ENCODE measurements at places on chromosomes 4 and X. TPM values are rescaled to one million over a fixed set of nuclear protein-coding genes. Genes with fewer than 3 reads are reported as not detected.
A peak's percentile ranks its signal among the peaks of the same experiment; 100 is the strongest.

KIAA0232 gene
- total RNA-seq: 47.4 TPM

AIFM1 gene
- 50.0 TPM for total RNA-seq

GRIA2 gene
- 0.36 TPM for total RNA-seq

PTCHD1 gene
- total RNA-seq: 16.0 TPM

REPS2 gene
- 12.7 TPM for total RNA-seq

PABPC1L2A gene
- not detected for total RNA-seq

CSN1S1 gene
- not detected for total RNA-seq

RASGEF1B gene
- total RNA-seq: 15.4 TPM

GPR173 gene
- 0.38 TPM for total RNA-seq

MAGEA12 gene
- not detected for total RNA-seq

DNA sequence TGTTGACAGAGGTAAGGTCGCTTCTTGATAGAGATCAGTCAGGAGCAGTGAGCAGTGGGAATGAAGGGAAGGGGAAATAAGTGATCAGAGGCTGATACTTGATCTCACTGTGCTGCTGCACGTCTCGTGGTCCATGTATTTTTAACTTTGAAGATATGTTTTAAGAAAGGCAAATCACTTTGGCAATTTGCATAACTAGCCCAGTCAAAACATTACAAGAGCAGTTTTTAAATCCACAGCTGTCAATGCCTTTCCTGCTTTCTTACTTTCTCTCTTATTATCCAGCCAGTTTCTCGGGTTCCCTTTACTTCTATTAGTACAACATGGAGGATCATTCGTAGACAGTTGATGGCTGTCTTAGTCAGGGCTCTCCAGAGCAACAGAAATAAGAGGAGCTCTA is 472.8 kb downstream of the TMA16 start:
- no peak for DNase-seq

GRCh38 chr4:129966175-129966574 is 870.2 kb downstream of the C4orf33 start:
- no peak for DNase-seq

DNA sequence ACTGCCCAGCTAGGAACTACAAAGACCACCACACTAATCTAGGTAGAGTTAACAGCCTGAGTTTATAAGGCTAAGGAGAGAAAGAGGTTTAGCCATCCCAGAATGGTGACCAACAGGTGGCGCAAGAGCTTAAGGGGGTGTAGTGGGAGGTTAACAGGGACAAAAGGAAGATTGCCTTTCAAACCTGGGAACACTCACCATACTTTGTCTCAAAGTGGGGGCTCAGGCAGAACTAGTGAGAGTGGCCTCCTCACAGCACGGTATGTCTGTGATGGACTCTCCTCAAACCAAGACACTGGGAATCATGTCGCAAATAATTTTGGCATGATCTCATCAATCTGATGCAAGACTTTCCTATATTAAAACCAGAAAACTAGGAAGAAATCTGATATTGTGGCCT is 23.4 kb downstream of the CCNI start:
- no peak for DNase-seq

DNA sequence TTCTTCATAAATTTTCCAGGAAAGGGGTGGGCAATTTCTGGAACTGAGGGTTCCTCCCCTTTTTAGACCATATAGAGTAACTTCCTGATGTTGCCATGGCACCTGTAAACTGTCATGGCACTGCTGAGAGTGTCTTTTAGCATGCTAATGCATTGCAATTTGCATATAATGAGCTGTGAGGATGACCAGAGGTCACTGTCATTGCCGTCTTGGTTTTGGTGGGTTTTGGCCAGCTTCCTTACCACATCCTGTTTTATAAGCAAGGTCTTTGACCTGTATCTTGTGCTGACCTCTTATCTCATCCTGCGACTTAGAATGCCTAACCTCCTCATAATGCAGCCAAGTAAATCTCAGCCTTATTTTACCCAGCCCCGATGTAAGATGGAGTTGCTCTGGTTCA is 577.8 kb downstream of the NLGN4X start:
- DNase-seq: no peak

GRCh38 chrX:149470955-149471354 is 34.2 kb downstream of the IDS start:
- peak; percentile 69 for DNase-seq

DNA sequence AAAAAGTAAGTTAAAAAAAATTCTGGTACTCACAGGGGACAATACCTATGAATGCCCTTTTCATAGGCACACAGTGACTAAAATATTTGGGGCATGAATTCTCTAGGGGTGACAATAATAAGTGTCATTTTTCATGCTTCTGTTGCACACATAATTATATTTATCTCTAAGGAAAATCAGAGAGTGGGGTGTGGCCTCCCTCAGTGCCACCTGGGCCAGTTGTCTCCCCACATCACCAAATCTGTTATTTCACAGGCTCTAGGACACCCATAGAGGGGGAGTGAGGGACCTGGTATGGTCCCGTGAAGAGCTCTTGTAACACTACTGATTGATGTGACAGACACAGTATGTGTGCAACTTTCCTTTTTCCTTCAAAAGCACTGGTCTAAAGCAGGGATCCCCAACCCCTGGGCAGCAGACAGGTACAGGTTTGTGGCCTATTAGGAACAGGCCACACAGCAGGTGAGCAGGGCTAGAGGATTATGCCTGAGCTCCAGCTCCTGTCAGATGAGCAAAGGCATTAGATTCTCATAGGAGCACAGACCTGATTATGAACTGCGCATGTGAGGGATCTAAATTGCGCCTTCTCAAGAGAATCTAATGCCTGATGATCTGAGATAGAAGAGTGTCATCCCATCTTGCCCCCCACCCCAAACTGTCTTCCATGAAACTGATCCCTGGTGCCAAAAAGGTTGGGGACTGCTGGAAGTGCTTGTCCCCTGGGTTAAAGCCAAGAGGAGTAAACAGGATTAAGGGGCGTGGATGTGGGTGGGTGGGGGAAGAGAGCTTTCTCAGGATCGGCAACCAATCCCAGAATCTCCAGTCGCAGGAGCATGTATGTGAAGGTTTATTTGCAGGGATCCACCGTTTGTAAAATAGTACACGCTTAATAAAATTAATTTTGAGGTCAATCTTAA is 856 bp downstream of the SLC9B1 start:
- peak; percentile 35 for DNase-seq

- no peak for DNase-seq
Measured at GRCh38 chr4:38516190-38516589, 147.8 kb upstream of the KLF3 start.

- DNase-seq: no peak
Measured at GRCh38 chr4:182555997-182556418, 312.8 kb downstream of the TENM3 start.

GRCh38 chr4:76212851-76213414 is 691 bp downstream of the SCARB2 start:
- DNase-seq: peak; percentile 60

DNA sequence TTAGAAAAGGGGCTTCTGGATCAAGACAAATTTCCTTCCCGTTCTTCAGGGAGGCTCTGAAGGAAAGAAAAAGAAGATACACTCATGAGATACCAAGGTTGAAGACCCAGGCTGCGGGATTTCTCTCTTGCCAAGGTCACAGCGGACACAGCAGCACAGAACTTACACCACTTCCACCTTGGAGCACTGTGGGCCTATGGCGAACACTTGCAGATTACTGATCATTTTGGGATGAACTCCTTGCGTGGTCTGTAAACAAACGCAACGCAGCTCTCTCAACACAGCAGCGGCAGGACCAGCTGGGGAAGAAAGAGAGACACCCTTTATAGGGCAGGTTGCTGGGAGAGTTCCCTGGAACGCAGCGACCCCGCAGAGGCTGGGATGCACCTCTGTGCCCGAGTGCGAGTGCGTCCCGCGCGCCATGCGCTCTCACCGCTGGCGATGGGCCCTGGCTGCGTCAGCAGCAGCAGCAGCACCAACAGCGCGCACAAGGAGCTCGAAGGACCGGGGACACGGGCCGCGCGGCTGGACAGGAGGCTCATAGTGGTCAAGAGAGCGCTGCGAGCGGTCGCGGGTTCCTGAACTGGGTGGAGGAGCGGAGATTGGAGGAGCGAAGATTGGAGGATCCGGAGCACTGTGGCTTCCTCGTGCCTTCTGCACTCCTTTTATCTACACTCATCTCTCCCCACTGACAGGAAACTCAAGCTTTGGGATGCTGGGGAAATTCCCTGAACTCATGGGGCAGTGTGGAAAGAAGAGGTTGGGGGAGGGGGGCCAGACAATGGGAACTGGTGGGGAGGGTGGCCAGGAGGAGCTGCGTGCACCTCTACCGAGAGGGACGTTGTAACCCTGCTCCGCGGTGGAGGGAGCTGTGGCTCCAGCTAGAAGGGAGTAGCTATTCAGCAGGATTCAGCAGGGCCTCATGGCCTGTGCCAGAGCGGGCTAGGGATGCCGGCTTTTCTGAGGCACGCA is at the start of gene CXCL5:
CXCL5 (minus strand) TSS at position 638 of the 972 bp plus-strand sequence; CDS start at position 542, 96 bp downstream.
- no peak for DNase-seq

DNA sequence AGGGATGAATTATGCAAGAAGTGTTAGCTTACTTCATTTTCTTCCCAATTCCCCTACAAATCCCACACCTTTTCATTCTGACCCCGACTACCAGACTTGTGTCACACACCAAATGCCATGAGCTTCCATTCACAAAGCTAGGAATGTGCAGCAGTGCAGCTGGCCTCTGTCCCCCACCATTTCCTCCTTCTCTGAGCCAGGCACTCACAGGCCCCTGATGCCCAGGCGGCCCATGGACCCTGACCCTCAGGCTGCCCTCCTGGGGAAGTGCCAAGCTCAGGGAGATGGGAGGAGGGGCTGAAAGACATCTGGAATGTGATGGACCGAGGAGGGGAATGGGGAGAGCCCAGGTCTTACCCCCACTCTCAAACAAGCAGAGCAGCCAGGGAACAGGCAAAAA is 67.0 kb upstream of the BCOR start:
- DNase-seq: no peak

- no peak for DNase-seq
Measured at GRCh38 chr4:161702287-161702686, 461.5 kb downstream of the FSTL5 start.

DNA sequence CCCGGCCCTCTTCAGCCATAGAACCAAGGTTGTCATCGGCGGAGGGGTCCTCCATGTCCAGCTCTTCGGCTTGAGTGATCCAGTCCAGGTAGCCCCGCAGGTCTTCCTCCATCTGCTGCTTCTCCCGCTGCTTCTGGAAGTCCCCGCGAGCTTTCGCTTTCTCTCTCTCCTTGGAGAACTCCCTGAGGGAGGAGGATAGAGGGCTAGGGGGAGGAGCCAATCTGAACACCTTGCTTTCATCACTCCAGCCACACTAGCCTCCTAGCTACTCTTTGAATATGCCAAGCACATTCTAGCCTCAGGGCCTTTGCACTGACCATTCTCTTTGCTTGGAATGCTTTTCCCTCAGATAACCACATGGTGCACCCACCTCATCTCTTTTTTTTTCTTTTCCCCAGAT is 6.2 kb downstream of the CACNA1F start:
- DNase-seq: no peak

DNA sequence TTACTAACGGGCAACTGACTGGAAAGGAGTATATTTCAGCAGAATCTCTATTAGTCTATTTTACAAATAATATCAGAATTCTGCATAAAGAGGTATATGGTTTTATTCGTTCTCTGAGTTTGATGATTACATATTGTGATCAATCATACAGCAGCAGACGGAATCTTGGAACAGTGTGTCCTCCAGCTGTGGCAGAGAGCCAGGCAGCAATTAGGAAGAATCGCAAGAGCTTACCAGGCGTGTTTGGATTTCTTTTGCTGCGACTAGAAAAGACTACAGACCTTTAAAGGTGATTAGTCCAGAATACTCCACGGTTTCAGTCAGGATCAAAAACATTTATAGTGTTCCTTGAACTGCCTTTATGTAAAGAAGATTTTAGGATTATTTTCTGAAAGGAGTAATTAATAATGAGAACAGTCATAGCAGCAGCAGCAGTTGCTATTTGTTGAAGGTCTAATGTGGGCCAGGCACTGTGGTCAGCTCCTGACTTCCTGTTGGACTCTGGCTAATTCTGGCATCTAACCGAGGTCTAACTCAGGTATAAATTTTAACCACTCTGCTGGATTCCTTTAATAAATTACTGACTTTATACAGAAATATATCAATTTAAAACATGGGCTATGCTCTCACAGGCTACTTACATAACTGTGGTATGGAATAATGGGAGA is 225.3 kb upstream of the CXorf66 start:
- DNase-seq: no peak

DNA sequence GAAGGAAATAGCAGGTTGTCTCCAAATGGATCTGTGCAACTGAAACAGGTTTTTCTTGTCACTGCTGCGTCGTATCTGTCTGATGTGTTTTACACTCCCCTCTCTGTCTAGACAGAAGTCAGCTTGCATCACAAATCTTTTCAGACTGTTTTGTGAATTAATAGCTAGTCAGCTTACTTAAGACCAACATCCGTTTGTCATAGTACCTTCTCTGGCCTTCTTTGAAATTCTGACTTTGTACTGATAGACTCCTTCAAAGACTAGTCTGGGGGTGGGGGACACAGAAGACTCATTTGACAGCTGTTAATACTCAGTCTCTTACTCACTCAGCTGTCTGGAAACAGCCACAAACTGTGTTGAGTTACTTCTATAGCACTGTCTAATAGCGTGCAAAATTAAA is 197.8 kb downstream of the PALLD start:
- DNase-seq: no peak

DNA sequence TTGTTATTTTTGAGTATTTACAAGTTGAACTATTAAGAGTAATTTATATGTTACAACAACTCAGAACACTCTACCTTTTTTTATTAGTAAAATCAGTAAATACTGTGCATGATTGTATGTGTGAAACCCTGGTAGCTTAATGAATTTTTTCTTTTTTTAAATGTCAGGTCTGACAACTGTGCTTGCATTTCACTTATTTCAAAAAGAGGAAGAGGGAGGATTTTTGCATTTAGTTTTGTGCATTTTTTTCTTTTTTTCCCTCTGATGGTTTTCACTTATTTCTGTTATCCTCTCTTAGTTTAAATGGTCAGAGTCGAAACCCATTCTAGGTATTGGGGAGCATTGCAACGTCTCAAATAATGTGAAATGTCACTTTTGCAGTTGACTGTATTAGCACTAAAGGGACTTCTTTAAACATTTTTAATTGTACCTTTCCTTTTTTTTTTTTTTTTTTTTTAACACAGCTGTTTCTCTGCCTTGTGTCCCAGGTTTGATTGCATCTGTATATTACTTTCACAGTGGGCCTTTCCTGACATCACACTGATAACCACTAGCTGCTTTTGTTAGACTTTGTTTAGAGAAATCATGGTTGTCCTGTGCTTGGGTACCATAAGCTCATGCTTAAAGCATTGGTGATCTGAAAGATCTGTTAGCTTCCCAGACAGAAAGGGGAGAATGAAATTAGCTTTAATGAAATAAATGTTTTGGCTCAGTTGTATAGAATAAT is 28.5 kb downstream of the MOB1B start:
- DNase-seq: no peak

DNA sequence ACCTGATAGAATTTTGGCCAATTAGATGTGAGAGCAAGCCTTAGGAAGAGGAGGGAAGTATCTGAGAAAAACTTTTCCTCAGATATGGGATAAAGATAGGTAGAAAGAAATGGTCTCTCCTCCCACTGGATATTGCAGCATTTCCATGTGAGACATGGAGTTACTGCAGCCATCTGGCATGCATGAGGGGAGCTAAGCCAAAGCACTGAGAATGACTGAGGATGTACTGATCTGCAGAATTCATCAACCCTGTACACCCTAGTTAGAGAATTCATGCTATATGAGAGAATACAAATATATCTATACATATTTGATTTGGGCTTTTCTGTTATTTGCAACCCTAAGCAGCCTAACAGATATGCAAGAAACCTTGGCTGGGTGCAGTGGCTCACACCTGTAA is 52.5 kb upstream of the RPL34 start:
- no peak for DNase-seq

- no peak for DNase-seq
Measured at GRCh38 chr4:145554691-145555090, 64.5 kb upstream of the MMAA start.
